ENCODE measurements at places on chromosomes 4 and X.

DNA sequence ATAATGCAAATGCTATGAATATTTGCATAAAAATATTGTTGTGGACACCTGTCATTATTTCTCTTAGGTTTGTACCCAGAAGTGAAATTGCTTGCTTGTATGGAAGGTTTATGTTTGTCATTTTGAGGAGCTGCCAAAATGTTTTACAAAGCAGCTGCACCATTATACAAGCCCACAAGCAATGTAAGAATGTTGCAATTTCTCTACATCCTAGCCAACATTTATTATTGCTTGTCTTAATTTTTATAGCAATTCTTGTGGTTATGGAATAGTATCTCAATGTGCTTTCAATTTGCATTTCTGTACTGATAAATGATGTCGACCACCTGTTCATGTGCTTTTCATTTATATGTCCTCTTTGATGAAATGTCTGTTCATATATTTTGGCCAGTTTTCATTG lies 18.7 kb upstream of the RBMX start:
- DNase-seq = peak; percentile 60

- no peak for DNase-seq
Measured at GRCh38 chrX:11267425-11267824, 25.8 kb upstream of the AMELX start.

DNA sequence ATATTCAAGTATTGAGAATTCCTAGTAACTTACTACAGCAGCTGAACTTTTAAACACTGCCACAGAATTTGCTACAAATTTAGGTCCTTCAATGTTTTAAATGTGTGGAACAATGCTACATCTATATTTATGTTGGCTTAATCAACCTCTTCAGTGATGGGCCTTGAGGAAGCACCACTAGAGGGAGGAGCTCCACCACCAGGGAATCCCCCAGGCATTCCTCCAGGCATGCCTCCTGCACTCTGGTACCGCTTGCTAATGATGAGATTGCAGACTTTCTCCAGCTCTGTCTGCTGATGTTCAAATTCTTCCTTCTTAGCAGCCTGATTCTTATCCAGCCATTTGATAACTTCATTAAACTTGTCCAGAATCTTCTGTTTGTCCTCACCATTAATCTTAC lies 190.8 kb downstream of the HTR2C start:
- no peak for DNase-seq

DNA sequence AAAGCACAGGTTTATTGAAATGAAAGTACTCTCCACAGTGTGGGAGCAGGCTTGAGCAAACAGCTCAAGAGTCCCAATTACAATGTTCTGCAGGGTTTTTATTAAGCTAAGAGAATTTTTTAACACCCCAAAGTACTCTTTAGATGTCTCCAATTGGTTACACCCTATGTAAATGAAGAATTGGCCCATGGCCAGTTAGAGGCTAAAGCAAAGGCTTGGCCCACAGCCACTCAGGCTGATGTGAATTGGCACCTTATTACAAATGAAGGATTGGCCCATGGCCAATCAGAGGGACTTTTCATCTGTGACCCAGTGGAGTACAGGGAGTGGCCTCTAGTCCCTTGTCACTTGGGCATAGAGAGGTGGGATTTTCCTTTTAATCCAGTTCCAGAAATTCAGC lies 30.1 kb upstream of the IQCM start:
- DNase-seq = no peak

- peak; percentile 83 for DNase-seq
Measured at GRCh38 chr4:139223682-139224317, 46.8 kb upstream of the ELF2 start.

DNA sequence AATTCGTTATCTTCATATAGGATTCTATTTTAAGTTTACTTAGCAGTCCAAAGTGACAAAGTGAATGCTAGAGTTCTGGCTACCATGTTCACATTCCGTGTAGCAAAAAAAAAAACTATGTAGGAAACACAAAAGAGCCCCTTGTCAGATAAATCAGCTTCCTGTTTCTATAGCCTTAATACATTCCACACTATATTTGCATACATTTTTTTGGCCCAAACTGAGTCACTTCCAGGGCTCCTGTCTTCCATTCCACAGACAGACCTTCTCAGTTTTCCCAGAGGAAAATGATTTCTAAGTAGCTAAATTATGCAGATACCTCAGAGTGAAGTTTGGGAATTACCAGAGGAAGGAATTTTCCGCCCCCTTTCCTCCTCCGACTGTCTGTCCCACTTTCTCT lies 841.9 kb upstream of the HS3ST1 start:
- peak; percentile 69 for DNase-seq

DNA sequence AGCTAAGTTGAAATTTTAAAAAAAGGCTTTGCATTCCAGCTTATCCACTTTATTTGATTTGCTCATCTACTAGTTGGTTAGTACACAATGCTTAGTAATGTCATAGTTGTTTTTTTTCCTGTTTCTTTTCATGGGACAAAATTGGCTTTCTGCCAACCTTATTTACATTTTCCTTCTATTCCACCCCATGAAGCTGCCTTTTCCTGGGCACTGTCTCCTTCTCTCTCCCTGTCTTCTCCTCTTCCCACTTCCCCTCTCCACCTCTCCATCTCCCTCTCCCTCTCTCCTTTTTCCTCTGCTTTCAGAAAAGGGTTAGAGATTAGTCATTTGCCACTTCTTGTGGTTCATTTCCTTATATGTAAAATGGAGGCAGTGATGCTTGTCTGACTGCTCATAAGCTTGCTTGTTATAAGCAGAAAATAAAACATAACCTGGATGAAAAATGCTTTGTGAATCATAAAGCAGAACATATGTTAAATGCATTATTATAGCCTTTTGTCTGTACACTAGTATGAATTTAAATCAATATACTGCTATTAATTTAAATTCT lies 181.9 kb downstream of the CEP135 start:
- DNase-seq = peak; percentile 35

DNA sequence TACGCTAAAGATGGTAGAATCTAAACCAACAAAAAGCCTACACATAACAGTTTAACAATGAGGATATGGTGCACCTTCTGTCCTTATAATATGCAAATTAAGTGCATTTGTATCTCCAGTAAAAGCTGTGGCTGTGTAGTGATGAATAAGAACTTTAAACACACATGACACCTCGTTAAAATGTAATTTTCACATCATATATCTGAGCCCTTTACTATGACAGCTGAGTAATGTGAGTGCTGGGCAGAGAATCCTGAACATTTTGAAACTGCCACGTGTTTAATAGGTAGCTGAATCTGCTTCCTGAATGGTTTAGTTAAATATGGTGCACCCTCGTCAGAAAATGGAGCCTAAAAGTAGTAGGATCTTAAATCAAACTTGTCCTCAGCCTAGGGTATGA lies 540.8 kb downstream of the ADGRL3 start:
- DNase-seq = no peak

DNA sequence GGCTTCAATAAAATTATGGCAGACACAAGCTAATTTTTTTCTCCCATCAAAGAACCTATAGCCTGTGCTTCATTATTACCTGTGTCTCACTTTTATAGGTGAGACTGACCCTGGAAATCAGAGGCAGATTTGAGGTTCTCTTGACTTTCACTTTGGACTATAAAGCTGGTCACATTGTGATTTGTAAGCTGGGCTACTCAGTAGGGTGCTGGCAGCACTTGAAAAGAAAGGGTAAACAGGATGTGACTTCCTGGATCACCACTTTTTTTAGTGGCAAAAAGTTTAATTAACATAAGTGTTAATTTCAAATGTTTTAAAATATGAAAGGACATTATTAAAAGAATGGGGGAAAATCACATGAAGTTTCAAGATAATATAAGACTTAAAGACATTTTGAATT lies 50.6 kb upstream of the GATB start:
- DNase-seq = no peak

GRCh38 chr4:88690355-88690754 lies 7.3 kb downstream of the NAP1L5 start:
- peak; percentile 69 for DNase-seq

DNA sequence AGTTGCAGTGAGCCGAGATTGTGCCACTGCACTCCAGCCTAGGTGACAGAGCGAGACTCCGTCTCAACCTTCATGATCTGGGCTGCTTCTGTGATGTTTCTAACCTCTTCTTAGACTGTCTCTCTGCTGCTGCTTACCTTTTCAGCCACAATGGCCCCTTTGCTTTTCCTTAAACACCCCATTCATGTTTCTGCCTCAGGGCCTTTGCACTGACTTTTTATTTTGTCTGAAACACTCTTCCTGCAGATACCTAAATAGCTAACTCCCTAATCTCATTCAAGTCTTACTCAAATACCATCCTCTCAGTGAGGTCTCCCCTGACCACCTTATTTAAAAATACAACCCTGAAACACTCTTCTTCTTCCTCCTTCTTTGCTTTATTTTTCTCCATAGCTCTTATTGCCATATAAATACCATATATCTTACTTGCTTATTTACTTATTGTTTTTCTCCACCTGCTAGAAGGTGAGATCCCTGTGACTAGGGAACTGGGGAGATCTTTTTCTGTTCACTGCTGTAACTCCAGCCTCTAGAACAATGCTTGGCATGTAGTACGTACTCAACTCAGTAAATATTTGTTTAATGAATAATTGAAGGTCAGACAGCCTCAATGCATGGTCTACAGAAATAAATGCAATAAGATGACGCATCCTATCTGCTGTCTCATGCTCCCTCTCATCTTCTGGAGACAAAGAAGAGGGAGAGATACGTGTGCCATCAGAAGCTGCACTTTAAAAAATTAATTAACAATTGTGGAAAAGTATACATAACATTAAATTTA lies 43.8 kb upstream of the SETD7 start:
- DNase-seq = peak; percentile 66

- DNase-seq = peak; percentile 56
Measured at GRCh38 chr4:87068583-87069021, 133.8 kb downstream of the AFF1 start.

All from fibroblast of pulmonary artery (primary cell).